ENCODE measurements at places on chromosomes 7 and 10. TPM values are rescaled to one million over a fixed set of nuclear protein-coding genes. Genes with fewer than 3 reads are reported as not detected.

CALD1 gene
- 182 TPM for total RNA-seq

NUP205 gene
- 138 TPM for total RNA-seq

SSC4D gene
- total RNA-seq: 0.77 TPM

- DNase-seq: no peak
These were observed 15.9 kb upstream of the SLC25A16 start for GRCh38 chr10:68543004-68543918.

DNA sequence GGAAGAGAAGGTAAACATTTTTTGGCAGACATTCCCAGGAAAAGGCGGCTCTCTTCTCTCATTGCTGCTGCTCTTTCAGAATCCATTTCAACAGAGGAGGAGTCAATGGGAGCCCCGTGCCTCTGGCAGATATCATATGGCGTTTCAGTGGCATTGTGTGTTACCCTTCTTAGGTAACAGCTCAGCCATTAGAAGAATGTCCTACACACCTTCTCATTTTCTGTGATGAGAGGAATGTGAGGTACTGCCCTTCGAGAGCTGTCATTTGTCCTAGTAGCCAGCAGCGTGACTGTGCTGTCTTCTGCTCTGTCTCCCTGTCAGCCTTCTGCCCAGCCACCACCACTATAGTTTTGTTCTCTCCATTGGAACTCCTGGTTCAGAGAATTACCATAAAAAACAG, 102.4 kb downstream of the EGFR start:
- DNase-seq: no peak

DNA sequence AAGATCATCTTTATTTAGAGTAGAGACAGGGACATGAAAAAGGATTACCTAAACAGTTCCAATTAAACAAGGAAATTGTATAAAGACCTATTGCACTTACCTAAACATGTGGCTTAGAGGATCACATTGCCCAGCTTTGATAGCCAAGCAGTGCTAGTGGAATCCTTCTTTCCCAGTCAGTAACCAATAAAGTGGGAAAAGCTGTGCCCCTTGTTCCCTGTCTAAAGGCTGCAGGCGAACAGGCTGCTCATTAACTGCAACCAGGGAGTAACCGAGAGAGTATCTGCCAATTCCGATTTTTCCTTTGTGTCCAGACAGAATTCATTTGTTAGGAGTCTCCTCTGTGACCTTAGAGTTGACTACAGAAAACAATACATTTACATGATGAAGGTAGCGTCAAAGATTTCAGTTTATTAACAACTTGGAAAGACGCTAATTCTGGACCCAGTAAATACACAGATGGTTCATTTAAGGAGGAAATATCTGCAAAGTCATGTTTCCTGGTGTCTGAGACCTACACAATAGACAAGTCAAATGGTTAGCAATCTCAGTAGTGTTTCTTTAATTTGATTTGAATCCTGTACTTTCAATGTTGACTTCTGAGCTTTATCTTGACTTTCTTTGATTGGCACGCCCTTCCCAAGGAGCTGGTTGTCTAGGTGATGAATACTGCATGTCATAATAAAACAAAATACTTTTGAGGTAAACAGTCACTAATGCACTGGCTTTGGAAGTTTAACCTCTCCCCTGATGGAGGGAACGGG, 57.3 kb upstream of the MET start:
- DNase-seq: no peak

All from SK-MEL-5 (cell line).